Ascending aorta (tissue), 2 donors: ENCODE measurements at places on chromosomes 2 and 18. TPM values are rescaled to one million over a fixed set of nuclear protein-coding genes. Genes with fewer than 3 reads are reported as not detected.

- DNase-seq, result no peak
Observed at GRCh38 chr2:142525720-142526119, 351.7 kb upstream of the KYNU start.

- DNase-seq, result no peak
Observed at GRCh38 chr2:107712857-107713256, 113.8 kb upstream of the RGPD4 start.

DNA sequence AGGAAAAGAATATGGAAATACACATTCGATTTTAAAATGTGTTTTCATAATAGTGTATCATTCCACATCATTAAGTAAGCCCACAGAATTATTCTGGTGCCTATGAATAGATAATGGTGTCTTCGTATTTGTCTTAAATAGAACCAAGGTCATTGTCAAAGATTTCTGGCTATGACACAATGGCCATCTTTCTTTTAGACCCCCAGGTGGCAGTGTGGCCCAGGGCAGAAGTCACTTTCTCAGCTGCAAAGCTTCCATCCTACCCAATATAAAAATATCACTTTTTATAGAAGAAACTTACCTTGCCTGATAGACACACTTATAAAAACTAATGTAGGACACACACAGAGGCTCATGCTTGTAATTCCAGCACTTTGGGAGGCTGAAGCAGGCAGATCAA, 57.5 kb downstream of the ZRANB3 start:
- no peak for DNase-seq

GRCh38 chr2:229566370-229566769, 148.0 kb downstream of the DNER start:
- no peak for DNase-seq

- peak; percentile 93 for DNase-seq
Observed at GRCh38 chr2:160207804-160208654, 8.0 kb upstream of the ITGB6 start.

GRCh38 chr2:188077757-188078156, 213.9 kb upstream of the GULP1 start:
- no peak for DNase-seq

DNA sequence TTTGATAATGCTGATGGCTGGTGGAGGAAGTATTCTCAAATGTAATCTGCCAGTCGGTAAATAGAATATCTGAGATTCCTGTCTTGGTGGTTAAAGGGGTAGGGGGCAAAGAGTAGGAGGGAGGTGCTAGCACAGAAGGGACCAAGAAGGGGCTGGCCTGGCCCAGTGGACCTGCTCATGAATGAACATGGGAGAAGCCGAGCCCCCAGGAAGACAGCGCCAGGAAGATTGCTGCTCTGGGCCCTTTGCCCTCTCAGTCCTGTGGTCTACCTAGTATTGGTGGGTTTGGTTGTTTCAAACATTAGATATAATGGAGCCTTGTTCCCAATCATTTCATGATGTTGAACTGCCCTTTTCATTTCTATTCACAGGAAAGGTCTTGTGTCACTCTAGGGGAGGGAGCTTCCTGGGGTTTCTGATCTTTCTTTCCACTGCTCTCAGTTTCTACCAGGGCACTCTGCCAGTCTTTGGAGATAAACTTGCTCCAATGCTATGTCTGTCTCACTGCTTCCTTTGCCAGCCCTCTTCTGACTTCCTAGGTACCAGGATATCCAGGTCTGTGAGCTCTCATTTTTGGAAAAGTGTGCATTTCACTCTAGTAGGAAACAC, 5.3 kb upstream of the MOCOS start:
- DNase-seq, result no peak

- DNase-seq, result no peak
Observed at GRCh38 chr2:30148850-30149249, 2.0 kb downstream of the YPEL5 start.

GRCh38 chr2:186339716-186340115, 146.3 kb upstream of the ZC3H15 start:
- DNase-seq, result no peak

GRCh38 chr2:108145557-108146326, 94.0 kb upstream of the SULT1C3 start:
- DNase-seq, result no peak

DNA sequence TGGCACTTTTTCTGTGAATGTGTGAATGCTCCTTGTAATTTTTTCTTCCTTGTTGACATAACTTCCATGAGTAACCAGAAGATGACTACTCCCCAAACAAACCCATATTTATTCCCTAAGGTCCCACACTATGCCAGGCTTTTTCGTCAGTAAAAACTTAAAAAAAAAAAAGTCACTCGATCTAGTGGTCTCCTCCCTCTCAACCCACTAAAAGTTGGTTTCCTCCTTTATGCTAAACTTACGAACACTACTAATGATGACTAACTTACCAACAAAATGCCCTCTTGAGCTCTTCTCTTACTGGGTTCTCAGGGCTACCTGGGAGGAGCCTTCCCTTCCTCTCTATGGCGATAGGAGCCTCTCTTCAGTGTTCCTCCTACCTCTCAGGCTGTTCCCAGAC, 18.2 kb downstream of the ACVR1 start:
- no peak for DNase-seq

DNA sequence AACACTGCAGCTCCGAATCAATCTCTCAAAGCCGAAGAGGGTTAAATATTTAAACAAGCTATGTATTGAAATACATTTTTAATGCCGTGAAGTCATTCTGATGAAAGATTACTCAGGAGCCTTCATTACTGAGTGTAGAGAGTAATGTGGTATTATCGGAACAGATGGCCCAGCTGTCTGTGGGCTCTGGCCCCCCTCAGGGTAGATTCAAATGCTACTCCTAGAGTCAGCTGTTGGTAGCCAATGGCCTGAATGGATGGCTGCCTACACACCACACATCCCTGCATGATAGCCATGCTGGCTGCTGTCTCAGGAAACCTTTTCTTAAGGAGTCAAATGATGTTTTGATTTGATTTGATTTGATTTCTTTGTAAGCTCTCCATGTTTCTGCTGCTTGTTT, 732.3 kb upstream of the CELF4 start:
- DNase-seq, result no peak

CNTNAP5 gene
- total RNA-seq, result not detected

C2orf80 gene
- total RNA-seq, result not detected

RAX gene
- not detected for total RNA-seq

ABCG5 gene
- total RNA-seq, result 4.0 TPM
